ENCODE measurements at places on chromosomes 5 and 9.

DNA sequence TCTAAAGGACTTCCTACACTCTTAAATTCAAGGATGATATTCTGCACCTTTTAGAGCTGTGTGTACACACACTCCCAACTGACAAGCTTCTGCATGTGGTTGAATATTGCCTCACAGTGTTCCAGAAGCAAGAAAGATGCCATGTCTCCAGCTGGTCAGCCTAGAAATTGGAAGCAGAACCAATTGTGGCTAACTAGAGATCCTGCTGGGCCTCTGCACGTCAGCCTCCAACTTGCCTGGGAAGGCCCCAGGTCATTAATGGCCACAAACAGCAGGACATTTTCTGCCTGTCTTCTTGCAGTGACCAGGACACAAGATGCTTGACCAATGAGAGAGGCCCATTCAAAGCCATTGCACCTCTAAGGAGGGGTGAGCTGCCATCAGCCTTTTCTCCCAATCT lies 571.9 kb upstream of the BRINP1 start:
- no peak for DNase-seq

GRCh38 chr5:169805937-169806700 lies 169.0 kb downstream of the DOCK2 start:
- no peak for DNase-seq

- DNase-seq = no peak
These were observed 93.8 kb downstream of the CSNK1G3 start for GRCh38 chr5:123605822-123606221.

- DNase-seq = no peak
These were observed 26.9 kb downstream of the NUTM2F start for GRCh38 chr9:94301583-94301982.
